ENCODE measurements at places on chromosomes 16 and 17. TPM values are rescaled to one million over a fixed set of nuclear protein-coding genes. Genes with fewer than 3 reads are reported as not detected.

- DNase-seq, result no peak
Observed at GRCh38 chr16:26015776-26016175, 324.0 kb downstream of the HS3ST4 start.

STH gene
- total RNA-seq, result not detected

DNA sequence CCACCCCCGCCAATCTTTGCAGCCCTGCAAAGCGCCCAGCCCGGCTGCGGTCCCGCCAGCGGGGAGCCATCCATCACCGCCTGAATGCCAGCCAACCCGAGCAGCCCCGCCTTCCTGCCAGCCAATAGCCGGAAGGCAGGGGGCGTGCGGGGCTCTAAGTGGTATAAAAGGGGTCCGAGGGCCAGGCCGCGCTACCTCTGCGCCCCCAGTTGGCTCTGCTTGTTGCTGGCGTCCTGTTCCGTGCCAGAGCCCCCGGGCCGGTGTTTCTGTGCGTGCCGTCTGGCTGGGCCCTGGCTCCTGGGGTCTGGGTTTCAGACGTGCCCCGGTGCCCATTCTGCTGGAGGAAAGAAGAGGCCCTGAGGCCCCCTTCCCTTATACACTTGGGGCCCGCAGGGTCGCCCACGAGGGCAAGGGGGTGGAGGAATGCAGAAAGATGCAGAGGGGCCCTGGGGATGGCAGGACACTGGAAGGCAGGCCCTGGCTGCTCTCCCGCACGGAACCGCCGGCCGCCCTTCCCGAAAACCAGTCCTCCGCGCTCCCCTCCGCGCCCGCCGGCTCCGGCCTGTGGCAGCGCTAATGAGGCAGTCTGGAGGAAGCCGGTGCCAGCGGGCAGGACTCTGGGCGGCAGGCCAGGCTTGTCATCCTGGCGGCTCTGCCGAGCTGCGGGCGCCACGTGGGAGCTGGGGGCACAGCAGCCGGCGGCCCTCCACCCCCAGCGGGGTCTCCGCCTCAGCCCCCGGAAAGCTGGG lies 14.0 kb downstream of the COPZ2 start:
- DNase-seq, result peak; percentile 17

- DNase-seq, result no peak
Observed at GRCh38 chr17:18059283-18059682, 20.1 kb downstream of the GID4 start.

GRCh38 chr17:45851873-45852272 lies 7.2 kb downstream of the SPPL2C start:
- DNase-seq, result no peak

DNA sequence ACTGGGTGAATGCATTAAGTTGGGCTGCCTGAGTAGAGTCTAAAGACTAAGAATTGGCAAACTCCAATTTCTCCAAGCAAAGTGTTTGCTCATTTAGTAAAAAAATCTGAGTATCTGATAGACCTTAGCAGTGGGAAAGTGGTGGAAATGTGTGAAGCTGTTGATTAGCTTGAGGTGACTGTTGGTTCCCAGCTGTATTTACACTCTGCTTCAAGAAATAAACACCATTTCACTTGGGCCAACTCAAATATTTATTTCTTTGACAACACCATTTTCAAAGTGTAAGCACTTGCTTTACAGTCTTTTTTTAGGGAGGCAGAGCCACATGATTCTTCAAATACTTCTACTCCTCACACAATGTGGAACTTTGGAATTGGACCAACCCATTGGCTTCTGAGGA lies 8.7 kb downstream of the KCTD19 start:
- DNase-seq, result no peak

- DNase-seq, result no peak
Observed at GRCh38 chr16:62966626-62967025, 930.4 kb upstream of the CDH8 start.

HNF1B gene
- not detected for total RNA-seq
